Lower lobe of right lung (tissue), 2 donors: ENCODE measurements at places on chromosomes 7 and 10. TPM values are rescaled to one million over a fixed set of nuclear protein-coding genes. Genes with fewer than 3 reads are reported as not detected.

Gene CLEC2L
- not detected for total RNA-seq

Gene CPN1
- not detected for total RNA-seq

Gene MNX1
- 0.74 TPM for total RNA-seq

Gene MEIG1
- 0.95 TPM for total RNA-seq
